ENCODE measurements at places on chromosomes 16 and 17.

GRCh38 chr16:83355570-83356218 is 452.1 kb upstream of the HSBP1 start:
- DNase-seq, result no peak

DNA sequence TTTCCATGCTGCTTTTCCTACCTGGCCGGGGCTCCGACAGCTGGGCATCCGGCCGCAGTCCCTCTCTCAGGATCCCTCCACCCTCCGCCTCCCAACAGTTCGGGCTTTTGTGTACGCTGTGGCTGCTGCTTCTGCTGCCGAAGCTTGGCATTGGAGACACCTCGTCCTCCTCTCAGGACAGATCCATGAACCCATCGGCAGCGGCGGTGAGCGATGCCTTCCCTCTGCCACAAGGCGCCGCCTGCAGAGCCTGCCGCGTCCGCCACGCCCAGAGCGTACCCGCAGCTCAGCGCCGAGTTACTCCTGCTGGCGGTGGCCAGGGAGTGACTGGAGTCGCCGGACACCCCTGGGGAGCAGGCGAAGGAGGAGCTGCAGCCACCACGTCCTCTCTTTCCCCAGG is 2032.8 kb downstream of the TP53TG3F start:
- DNase-seq, result no peak

- no peak for DNase-seq
Observed at GRCh38 chr16:89192956-89193575, 7.3 kb downstream of the SLC22A31 start.

DNA sequence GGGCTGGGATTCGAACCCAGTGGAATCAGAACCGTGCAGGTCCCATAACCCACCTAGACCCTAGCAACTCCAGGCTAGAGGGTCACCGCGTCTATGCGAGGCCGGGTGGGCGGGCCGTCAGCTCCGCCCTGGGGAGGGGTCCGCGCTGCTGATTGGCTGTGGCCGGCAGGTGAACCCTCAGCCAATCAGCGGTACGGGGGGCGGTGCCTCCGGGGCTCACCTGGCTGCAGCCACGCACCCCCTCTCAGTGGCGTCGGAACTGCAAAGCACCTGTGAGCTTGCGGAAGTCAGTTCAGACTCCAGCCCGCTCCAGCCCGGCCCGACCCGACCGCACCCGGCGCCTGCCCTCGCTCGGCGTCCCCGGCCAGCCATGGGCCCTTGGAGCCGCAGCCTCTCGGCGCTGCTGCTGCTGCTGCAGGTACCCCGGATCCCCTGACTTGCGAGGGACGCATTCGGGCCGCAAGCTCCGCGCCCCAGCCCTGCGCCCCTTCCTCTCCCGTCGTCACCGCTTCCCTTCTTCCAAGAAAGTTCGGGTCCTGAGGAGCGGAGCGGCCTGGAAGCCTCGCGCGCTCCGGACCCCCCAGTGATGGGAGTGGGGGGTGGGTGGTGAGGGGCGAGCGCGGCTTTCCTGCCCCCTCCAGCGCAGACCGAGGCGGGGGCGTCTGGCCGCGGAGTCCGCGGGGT is at the start of gene CDH1:
TSS of gene CDH1 (plus strand) at position 247 of the 684 bp plus-strand sequence. CDS start at position 371, 124 bp downstream.
- DNase-seq, result no peak

DNA sequence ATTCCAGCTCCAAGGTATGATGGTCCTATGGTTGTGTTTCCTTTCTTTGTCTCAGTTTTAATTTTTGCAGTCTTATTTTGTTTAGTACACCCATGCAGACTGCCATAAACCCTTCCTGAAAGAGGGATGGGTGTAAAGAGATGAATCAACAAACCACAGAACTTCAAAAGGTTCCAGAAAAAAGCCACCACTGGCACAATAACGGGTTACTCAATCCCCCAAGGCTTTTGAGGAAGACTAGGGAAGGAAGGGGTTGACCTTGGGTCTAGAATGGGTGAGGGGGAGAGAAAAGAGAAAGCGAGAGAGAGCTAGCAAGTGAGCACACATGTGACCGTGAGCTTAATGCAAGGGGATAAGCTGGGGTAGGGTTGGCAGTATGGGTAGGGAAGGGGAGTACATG is 168.1 kb downstream of the XYLT1 start:
- DNase-seq, result no peak

GRCh38 chr17:78141437-78142118 is 4.6 kb upstream of the C17orf99 start:
- DNase-seq, result no peak

GRCh38 chr17:8754890-8755289 is 3.5 kb downstream of the SPDYE4 start:
- no peak for DNase-seq

DNA sequence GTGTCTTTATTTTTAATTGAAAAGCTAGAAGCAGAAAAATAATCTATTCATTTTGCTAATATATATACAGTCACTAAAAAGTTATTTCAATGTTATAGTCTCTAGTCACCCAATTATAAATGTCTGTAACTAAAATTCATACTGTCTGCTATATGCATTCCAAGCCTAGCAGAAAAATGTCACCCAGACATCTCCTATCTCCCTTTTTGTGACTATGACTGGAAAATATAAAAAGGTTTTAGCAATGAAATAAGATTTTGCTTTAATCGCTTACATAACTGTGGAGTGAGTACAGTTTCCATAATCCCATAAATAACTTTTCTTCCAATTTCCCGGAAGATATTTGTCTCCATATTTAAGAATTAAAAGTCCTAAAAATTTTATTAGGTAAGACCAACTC is 88.6 kb downstream of the BRIP1 start:
- DNase-seq, result no peak

DNA sequence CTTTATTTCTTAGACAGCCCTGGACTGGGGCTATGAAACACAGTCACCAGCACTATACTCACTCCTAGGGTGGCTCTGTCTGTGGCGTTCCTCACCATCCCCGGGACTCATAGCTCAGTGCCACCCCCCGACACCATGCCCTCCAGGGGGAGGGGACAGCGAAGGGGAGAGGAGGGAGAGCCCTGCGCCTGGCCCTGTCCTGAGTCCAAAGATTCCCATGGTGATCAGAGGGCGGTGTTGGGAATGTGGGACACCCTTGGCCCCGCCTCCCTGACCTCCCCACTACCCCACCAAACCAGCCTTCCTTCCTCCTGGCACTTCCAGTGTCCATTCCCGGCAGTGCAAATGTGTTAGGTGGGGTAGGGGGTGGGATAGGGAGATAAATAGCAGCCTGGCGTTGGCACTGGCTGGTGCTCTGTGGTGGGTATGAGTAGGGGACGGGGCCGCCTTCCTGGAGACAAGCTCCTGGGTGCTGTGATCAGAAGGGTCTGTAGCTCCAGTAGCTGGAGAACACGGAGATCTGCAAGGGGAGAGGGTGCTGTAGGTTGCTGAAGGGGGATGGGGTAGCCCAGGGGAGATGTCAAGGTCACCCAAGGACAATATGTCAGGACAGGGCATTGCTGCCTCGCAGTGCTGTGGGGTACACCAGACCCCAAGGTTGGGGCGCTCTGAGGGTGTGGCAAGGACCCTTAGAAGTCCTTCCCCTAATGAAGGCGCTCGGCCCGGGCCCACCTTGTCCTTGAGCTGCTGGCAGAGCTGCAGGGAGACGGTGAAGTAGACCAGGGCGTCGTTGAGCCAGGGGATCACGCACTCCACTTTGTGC is 2.0 kb downstream of the SMIM22 start:
- no peak for DNase-seq

DNA sequence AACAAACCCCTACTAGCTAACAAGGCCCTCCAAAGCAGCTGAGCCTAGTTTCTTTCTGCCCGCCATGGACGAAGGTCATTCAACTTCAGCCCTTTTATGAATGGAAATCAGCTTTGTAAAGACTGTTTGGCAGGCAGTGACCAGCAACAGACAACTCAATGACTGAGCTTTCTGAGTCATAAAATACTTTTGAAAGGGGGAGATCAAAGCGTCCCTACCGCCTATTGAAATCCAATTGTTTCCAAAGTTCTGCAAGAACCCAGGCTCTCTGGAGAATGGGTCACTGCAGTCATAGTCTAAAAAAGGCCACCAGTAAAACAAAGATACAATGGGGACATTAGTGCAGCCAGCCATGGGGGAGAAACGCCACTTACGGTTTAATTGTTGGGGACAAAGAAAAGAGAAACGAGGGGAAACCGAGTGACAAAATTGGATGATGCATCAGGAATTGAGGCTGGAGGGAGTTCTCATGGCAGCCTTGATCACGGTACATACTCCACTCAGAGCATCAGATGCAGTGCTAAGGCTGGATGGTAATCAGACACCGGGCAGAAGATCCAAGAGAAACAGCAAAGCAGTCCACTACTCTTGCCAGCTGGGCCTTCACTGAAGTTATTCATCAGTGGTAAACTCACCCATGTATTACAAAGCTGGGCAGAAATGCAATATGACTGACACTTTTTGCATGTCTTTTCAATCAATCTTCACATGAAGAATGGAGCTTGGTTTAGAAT is 9.8 kb downstream of the ADAMTS18 start:
- DNase-seq, result no peak

DNA sequence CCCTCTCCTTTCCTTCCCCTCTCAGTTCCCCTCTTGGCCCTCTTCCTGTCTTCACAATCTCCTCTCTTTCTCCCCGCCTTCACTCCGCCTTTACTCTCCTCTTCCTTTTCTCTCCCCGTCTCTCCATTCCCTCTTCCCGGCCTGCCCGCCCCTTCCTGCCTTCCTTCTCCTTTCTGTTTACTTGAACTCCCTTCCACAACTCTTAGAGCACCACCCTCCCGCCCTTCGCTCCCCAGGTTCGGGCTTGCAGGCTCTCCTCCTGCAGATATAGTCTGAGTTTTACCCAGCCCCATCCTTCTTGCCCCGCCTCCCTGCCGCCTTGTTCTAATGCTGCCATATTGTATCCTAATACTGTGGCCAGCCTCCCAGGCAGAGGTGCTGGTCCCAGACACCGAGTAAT is 201.5 kb upstream of the N4BP1 start:
- DNase-seq, result no peak

DNA sequence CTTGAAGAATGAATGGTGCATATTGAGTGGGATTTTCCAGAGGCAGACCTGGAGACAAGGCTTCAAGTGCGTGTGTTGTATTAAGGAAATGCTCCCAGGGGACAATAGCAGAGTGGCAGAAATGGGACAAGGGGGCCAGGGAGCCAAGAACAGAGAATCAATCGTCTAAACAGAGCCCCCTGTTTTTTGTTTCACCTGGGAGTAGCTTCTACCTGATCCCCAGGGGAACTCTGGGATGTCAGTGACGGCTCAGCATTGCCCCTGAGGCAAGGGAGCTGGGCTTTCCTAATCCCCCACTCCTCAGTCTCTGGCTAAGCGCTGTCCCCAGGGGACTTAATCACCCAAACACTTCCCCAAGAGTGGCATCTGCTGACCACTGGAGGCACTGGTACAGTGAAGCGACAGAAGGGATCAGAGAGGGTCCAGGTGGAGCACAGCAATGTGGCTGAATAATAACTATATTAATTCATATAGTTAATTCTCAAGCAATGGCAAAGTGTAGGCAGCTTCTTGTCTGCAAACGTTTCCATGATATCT is 35.7 kb upstream of the C16orf78 start:
- DNase-seq, result no peak

DNA sequence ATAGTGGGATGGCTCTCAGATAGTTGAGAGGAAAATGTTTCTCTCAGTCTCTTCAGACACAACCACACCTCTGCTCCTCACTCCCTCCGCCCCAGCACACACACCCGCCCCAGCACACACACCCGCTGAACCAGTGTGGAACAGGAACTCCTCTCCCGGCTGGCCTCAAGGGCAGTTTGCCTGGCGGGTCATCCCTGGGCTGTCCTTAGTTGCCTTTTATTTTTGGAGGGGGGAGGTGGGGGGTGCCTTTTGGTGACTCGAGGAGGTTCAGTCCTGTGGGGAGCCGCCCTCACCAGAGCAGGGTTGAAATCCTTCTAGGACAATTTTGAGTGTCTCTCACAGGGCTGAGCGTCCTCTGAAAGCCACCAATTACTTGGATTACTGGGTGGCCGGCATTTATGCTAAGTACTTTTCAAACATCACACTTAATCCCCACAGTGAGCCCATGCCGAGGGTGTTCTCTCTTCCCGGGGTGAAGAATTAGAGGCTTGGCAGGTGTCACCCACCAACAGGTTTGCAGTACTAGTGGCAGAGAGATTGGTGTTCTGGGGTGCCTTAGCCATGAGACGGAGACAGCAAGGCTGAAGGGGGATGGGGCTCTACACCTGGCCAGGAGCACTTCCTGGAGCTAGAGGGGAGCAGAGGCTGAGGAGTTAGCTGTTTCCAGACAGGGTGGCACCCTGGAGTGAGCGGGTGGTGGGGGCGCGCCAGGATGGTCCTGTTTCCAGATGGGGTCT is 2.8 kb downstream of the RASD1 start:
- no peak for DNase-seq

DNA sequence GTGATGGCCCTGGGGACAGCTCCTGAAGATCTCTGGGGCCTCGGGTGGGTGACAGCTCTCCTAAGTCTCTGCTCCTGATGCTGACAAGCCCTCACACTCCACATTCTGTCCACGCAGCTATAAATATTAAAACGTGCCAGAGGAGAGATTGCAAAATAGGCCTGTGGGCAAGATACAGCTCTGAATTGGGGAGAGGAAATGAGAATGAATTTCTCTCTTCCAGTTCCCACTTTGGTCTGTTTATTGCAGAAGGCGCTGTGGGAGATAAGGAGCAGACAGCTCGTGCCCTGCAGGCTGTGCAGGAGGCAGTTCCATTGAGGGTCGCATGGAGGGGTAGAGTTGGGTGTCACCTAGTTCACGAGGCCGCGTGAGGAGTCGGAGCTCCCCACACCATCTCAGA is 87.5 kb upstream of the SDK2 start:
- no peak for DNase-seq
